ENCODE measurements at places on chromosomes 1 and 21.

DNA sequence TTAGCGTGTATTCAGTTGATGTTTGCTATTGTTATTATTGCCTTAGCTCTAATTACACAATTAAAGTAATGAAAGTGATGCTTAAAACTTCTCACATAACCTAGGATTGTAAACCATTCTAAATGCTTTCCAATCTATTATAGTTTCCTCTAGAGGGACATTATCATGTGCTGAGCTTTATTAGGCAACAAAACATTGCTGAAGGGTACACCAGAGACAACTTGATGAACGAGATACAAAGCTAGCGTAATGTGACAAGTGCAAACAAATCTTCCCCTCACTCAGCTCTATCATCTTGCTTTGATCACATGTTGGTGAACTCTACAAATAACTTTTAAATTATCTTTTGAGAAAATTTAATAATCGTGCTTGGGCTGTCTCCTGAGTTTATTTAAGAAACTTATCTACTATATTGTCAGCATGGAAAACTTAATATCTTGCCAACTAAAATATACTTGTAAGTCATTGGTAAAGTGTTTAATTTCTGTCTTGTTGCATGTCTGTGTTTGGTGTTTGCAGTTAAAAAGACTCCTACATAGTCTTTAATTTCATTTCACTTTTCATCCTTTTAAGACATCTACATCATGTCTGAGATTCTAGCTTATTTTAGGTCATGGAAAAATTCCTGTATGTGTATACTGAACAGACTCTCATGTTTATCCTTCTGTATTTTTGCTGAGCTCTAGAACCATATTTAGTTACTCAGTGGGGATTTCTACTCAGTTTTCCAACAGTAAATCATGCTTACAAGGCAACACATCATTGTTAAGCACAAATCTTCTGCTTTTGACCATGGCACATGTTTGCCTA is 104.2 kb upstream of the ADAMTS5 start:
- no peak for DNase-seq

DNA sequence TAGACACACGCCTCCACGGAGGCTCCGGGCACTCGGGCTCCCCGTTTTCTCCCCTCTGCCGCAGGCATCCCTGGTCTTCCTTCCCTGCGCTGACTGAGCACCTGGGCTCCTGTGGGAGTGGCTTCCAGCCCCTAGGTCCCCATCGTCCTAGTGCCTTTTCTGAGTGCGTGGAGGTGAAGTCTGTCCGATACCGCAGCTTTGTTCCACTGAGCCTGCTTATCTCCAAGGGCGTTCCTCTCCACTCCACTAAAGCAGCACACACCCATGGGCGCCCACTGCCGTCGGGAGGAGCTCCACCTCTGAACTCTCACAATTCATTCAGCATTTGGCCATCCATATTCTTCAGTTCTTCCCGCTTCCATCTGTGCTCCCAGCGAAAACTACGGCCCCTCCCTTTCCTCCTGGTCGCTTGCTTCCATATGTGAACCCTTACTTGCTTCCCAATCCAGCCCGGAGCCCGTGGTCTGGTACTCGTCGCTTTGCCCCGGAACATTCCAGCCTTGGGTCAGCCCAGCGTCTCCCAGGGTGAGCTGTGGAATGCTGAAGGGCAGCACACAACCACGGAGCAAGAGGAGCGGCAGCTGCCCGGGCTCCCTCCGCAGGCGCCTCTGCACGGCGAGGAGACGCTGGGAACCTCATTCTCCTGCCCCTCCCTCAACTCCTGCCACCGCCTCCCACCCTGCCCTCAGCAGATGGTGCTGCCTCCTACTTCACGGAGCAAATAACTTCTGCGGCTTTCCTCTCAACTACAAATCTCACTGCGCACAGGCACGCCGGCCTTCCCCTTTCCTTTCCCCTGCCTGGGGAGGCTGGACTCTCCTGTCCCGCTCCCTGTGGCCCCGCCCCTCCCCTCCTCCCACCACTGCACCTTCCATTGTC is 27.5 kb downstream of the ATP8B2 start:
- DNase-seq, result no peak

DNA sequence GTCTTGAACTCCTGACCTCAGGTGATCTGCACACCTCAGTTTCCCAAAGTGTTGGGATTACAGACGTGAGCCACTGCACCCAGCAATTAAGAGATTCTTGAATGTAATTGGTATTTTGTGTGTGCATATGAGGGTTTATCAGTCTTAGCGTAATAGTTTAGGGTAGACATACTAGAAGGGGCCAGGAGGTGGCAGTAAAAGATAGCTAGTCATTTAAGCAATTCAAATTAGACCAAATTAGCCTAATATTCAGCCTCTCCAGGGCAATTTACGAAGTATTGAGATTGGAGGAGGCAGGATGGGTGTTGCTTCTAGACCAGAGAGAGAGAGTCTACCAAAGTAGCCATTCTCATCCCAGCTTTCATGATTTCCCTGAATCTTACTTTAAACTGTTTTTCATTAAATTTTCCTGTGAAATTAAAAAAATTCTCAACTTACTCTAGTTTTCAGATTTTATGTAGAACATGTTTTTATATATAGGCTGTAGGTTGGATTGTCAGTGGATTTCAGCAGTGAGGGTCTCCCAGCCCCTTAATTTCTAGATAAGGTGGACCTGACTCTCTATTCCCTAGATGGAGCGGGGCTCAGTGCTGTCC is 119.7 kb downstream of the HHAT start:
- DNase-seq, result peak; percentile 67

DNA sequence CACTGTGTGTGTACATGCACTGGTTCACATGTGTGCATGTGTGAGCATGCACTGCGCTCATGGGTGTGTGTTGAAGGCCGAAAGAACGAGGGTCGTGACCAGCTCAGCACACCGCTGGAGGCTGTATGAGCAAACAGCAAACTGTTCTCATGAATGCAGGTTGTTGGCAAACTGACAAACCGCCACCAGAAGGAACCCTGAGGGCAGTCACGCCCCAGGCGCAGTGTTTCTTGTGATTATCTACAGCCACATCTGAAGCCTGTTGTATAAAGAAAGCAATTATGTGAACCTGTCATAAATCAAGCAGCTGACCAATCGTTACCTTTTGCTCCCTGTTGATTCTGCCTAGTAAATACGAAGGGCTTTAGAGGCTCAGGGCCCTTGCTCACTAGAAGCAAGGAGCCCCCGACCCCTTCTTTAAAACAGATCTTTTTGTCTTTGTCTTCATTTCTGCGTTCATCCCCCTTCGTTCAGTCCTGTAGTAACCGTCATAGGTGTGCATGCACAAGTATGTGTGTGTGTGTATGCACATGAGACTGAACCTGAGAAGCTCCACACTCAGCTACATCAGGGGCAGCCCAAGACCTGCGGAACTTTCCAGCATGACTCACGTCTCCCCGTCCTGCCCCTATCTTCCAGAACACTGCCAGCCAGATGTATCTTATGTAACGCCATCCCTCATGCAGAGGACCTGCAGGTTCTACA is 16.8 kb upstream of the RIPK4 start:
- peak; percentile 85 for DNase-seq

DNA sequence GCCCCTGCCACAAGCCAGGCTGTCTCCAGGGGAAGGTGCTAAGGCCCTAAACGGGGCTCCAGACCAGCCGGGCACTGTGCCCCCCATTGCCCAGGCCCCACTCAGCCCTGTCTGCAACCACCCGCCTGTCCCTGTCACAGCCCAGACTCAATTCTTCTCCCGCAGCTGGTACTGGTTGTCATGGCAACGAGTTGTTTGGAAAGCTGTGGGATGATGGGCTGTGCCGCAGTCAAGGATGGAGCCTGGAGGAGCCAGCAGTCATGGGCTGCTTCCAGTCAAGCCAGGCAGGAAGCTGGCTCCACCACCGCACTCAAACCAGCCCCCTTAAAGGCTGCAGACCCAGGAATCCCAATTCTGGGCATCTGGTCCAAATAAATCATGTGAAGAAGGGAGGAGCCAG is 4.2 kb downstream of the SPOCD1 start:
- peak; percentile 58 for DNase-seq

DNA sequence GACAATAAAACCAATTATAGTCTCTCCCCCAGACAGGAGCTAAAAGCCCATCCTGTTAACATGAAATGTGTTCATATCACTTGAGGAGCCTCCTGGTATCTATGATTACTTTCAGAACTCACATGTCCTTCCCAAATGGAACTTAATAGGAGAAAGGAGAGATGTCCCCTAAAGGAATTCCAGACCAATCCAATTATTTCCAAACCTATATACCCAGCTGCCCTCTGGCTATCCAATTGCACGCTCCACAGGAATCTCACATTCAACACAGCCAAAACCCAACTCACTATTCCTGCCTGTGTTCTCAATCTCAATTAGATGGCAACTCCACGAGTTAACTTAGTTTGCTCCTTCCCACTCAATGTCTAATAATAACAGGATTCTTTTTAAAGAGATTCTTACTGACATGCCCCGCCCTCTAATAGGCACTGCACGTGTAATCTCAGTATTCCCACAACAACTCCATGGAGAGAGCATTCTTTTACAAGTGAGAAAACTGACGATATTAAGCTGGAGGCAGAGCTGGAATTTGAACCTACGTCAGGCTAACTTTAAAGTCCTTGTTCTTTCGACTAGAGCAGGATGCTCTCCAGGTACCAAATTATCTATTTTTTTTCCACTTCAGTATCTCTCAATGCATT is 59.1 kb upstream of the SEC16B start:
- DNase-seq, result no peak

DNA sequence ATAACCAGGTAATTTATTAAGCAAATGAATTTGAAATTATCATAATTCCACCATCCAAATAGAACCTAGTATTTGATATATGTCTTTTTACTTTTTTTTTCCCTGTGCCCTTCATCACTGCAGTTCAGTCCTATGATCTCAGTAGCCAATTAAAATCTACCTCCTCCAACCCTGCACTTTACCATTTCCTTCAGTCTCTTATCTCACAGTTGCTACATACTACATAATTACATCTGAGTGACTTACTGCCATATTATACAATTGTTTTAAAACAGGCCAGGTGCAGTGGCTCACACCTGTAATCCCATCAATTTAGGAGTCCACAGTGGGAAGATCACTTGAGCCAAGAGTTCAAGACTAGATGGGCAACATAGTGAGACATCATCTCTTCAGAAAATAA is 73.2 kb downstream of the PRKACB start:
- DNase-seq, result no peak

DNA sequence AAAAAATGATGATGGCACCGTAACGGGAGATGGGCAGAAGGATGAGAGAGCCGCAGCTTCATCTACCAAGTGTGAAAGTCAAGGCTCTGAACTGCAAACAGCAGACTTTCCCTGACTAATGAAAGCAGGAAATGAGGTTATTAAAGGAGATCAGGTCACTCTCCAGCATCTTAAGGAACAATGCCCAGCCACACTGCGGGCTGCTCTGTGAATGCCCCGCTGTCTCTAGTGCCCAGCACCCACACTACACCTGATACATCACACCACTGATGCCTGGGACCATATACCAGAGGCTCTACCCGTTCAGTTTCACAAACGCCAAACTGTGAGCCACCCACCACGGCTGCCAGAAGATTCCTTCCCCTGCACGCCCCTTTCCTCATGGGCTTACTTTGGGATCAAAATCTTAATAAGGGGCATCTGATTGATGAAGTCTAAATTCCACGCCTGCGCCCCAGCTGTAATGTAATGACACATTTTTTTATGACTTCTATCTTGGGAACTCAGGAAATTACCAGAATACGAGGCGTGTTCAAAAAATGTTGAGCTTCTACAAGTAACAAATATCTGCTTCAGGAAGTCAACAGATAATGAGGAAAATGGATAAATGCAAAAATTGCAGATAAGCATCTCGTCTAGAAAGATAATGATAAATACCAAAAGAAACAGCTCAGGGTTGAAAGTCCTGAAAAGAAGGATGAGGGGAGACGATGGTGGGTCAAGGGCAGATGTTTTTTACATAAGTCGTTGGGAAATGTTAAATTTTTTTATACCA is 72.0 kb downstream of the MIS18A start:
- DNase-seq, result no peak

GRCh38 chr1:156506450-156506849 is 5.9 kb upstream of the MEF2D start:
- DNase-seq, result no peak

- DNase-seq, result no peak
Measured at GRCh38 chr1:59115865-59116264, 181.0 kb upstream of the FGGY start.

- DNase-seq, result no peak
Measured at GRCh38 chr1:202319381-202320080, 22.2 kb downstream of the UBE2T start.

DNA sequence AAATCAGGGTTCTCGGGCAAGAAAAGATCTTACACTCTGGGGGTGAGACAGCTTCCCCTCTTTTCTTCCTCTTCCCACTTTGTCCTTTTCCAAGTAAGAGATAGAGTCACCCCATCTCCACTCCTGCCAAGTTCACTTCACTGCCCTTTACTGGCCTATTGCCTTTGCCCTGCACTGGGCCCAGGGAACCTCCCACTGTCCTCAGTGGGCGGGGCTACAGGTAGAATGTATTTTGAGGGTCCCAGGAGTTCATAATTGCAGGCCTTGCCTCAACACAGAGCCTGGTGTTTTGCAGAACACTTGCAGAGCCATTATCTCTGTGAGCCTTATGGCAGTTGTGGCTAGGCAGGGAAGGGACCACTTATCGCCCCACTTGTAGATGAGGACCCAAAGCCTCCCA is 3.3 kb downstream of the AMPD2 start:
- no peak for DNase-seq

DNA sequence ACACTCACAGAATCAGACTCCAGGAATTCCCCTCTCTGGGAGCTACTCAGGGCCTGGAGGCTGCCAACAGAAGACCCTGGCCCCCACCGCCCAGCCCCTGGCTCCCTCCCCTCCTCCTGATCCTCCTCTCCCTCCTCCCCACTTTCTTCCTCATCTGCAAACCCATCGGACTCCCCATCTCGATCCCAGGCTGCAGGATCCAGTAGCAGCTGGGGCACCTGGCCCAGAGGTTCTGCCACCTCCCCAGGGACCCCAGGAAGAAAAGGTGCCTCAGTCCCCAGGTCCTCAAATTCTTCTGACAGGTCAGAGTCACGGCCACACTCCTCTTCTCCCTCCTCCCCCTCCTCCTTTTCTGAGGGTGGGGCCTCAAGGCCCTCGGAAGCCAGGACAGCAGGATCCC is 7.4 kb downstream of the NES start:
- DNase-seq, result no peak

DNA sequence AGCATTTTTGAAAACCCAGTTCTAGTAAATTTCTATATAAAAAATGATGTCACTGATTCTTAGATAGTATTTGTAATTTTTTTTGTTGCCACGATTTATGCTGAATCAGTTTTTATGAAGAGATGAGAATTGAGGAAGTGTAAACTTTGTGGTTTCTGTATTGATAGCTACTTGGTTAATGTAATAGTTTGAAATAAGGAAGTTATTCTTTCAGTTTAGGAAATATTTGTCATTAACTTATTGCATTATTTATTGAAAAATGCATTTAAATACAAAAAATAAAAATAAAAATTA is 97.8 kb downstream of the ZFYVE9 start:
- DNase-seq, result no peak

- DNase-seq, result no peak
Measured at GRCh38 chr1:64223329-64224151, 20.1 kb downstream of the UBE2U start.

GRCh38 chr1:40425198-40425597 is 25.1 kb upstream of the ZFP69B start:
- DNase-seq, result no peak

All from NCI-H2081 (cell line).